ENCODE measurements at places on chromosomes 1 and 21.

- no peak for DNase-seq
These were observed 44.1 kb downstream of the ALPL start for GRCh38 chr1:21553116-21553926.

GRCh38 chr1:41583658-41584547, 99.4 kb upstream of the EDN2 start:
- DNase-seq = no peak

- no peak for DNase-seq
These were observed 149.5 kb upstream of the HP1BP3 start for GRCh38 chr1:20936621-20937020.

DNA sequence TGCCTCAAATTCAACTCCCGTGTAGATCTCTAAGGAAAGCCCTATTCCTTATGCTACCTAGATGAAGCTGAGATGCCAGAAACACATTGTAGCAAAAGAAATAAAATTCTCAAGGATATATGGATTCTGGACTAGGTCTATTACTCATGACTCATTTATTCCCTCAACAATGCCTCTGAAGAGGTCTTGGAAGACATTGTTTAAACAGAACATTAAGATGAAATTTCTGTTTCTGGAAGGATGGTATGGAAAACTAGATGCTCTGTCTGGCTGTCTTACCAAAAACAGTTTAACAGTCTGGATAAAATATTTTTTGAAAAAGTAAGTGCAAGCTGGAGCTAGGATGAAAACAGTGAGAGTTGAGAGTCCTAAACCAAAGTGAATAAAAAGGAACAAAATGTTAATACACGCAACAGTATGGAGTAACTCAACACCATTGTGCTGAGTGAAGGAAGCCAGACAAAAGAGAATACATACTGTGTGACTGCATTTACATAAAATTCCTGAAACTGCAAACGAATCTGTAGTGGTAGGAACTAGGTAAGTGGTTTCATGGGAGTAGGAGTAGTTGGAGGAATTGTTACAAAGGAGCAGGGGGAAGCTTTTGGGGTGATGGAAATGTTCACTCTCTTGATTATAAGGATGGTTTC, 59.3 kb upstream of the GNG12 start:
- DNase-seq = no peak

DNA sequence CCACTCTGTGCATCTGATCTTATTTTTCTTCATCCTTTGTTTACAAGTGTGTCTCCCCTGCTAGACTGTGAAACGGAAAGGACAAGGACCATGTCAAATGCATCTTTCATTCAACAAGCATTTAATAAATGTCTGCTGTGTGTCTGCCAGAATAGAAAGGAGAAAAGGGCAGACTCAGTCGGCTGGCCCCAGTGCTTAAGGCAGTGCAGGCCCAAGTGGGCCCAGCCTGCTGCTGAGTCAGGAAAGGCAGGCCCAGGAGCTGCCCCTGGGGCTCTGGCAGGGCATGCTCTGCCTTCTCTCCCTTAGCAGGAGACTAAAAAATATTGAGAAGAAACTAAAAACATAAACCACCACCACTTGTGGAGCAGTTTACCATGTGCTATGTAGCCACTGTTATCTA, 38.1 kb downstream of the PLEKHA6 start:
- no peak for DNase-seq

DNA sequence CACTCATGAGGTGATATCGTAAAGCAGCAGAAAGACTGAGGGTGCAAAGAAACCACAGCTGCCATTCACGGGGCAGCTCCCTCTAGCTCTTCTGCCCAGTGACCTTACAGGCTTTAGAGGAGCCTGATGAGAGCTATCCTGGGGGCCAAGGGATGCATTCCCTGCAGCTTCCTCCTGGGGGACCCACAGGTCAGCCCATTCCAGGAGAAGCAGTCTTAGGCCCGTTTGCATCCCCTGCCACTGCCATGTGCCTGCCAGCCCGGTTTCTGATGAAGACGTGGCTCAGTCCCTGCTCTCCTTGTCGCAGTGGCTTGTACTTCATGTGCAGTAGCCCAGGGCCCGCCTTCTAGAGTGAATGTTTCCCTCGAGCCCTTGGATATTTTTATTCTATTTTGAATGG, 22.8 kb downstream of the ATP5PO start:
- no peak for DNase-seq

- DNase-seq = peak; percentile 87
These were observed 184.6 kb upstream of the JUN start for GRCh38 chr1:58968360-58968952.

GRCh38 chr1:156082309-156083091, at the start of gene MEX3A:
TSS of gene MEX3A (minus strand) at chr1:156082465. CDS start at chr1:156081998, 467 bp downstream.
- DNase-seq = peak; percentile 83

- DNase-seq = no peak
These were observed 117.0 kb downstream of the GLUL start for GRCh38 chr1:182274618-182275017.

DNA sequence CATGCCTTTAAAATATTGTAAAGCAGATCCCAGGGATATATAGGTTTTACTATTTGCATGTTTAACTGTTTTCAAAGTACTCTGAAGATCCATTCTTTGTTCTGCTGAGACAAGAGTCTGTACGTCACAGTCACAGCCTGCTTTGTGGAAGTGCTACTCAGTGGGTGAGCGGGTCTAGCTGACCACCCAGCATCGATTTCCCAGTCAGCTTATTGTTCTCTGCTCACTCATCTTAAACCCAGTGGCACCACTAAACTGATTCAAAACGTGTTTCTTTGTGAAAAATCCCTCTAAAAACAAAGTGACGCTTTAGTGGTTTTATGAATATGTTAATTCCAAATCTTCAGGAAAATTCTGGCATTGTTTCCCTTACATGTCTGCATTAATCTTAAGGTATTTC, 12.4 kb downstream of the PLPP3 start:
- DNase-seq = no peak

GRCh38 chr1:201675143-201675542, 136.2 kb downstream of the NAV1 start:
- DNase-seq = no peak

DNA sequence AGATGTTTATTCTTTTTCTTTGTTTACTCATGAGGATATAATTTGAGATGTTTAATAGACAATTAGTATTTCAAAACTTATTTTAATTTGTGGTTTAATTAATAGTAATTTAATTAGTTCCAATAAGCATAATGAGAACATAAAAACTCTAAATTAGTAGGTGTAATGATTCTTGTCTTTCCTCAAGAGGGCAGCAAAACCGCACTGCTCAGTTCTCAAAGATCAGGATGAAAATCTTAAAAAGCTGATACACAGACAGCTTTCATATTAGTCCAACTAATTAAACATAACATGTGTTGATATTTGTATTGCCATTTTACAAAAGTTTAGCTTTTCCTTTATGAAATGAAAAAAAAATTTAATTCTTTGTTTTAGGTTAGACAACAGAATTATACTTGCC, 106.7 kb upstream of the C21orf91 start:
- DNase-seq = no peak

DNA sequence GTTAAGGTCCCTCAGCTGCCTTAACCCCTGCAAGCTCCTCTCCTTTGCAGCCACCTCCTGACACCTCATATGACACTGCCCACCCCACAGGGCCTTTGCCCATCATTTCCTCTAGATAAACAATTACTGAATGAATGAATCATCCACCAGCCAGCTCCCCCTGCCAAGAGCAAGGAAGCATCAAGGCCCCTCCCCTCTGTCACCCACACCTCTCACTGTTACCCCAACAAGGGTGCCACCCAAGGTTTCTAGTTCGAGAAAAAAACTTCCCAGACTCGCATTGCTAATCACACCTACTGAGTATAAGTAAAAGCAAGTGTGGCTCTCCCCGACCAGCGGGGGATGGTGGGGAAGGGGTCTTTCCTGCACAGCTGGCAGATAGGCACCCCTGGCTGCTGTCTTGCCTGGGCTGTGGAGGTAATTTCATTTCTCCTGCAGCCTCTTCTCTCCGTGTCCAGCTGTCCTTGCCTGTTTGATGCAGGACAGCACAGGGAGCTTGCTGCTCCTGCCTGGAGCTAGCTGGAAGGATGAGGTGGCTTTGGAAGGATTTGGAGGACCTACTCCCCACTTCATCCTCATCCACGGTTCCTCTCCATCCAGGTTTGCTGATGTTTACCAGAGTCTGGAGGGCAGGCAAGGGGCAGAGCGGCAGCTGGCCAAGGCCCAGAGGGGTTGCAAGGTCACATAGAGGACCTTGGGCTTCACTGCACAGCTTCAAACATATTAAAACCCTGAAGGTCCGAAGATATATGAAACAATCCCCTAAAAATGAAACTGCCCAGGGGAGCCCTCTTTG, 33.1 kb upstream of the LBR start:
- DNase-seq = no peak

- no peak for DNase-seq
These were observed 69.2 kb downstream of the SH3GLB1 start for GRCh38 chr1:86773341-86774288.

DNA sequence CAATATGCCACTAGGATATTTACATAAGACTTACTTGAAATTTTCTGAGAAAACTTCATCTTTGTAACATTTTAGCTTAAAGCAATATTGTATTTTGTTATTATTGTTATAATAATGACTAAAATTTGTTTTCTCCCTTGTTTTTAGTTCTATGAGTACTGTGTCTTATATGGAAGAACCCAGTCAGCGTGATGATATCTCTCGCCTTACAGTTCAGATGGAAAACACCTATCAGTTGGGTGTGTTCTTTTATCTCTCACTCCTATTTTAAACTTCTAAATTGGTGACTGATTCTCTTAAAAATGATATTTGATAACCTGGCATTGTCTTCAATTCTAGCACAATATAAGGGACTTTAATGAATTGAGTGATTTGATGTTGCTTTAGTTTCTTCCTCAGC, 18.0 kb downstream of the DYNLT5 start:
- no peak for DNase-seq

- no peak for DNase-seq
These were observed 90.1 kb downstream of the TENT5C start for GRCh38 chr1:117695796-117696490.

GRCh38 chr1:185894791-185895190, 160.6 kb downstream of the HMCN1 start:
- no peak for DNase-seq

DNA sequence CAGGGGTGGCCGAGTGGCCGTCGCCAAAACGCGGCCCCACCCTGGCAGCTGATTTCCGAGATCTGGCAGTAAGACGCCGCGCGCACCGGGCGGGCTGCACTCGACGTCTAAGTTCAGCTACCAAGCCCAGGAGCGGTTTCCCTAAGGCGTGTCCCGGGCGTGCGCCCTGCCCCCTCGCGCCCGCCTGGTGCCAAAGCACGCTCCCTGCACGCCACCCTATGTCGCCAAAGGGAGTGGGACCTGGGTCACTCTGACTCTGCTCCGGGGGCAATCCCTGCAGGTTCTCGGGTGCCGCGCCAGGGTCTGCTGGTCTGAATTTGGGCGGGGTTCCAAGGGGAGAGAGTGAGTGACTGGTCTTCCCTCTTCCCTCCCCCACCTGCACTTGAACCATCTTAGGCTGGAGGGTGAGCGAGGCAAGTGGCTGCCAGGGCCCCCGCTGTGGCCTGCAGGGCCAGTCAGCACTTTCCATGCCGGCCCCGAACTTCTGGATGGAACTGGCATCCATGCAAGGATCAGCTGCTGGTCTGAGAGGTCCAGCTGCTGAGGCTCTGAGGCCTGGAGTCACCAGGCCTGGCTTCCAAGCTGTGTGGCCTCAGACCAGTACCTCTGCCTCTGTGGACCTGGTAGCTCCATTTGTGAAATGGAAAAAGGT, at the start of gene LRRC38:
LRRC38 (minus strand) TSS at position 109 of the 652 bp plus-strand sequence. CDS start 410 bp downstream, outside the sequence.
- DNase-seq = no peak

DNA sequence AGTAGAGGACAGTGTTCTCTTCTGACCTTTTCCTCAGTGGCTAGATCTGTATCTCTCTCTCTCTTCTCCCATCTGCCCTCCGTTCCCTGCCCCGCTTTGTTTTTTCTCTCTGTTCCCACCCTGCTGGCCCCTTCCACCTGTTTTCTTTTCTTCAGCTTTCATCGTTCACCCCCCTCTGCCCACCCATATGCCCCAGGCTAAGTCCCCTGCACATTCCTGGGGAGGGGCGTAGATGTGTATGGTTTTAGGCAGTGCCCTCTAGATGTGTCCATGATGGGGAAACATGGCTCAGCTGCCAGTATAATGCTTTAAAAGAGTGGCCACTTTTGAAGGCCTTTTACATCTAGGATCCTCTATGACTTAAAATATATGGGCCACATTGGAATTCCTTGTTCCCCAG, 13.6 kb downstream of the S100A11 start:
- DNase-seq = no peak

DNA sequence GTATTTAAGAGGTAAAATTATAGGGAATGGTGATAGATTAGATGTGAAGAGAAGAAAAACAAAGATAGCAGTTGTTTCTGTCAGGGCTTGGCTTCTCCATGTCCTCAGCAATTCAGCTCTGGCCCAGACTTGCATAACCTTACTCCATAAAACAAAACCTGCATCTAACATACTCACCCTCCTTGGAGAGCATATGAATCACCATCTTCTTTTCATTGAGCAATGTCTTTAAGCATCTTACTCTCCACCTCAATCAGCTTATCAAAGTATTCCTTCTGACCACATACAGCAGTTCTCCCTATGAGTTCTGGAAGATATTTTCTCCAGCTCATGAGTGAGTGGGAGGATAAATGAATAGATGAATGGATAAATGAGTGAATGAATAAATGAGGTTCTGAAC, 49.0 kb downstream of the RAB3B start:
- no peak for DNase-seq

- no peak for DNase-seq
These were observed 6.6 kb upstream of the AK4 start for GRCh38 chr1:65141394-65141793.

DNA sequence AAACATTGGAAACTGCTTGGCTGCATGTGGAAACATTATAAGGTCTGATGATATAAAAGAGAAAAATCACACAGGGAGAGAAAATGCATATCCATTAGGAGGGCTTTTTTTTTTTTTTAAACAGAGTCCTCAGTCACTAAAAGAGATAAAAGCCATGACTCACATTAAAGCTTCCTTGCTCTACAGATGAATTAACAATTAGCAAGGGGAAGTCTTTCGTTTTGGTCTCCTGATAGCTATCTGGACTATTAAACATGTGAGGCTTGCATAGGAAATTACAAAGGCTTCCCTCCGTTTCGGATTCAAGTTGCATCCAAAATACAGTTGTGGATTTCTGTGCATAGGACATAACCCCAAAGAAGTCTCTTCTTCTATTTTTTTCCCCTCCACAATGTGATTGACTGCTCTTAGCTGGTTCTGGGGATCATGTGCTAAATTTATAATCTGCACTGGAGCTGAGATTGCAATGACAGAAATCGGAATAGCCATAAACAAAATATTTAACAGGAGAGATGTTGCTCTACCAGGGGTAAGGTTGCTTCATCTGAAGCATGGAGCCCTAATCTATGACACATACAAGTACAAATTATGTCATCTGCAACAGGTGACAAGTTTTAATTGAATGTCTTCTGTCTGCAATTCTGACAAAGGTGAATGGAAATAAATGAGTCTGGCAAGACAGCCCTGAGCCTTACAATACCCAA, 146.8 kb downstream of the ESRRG start:
- DNase-seq = no peak

DNA sequence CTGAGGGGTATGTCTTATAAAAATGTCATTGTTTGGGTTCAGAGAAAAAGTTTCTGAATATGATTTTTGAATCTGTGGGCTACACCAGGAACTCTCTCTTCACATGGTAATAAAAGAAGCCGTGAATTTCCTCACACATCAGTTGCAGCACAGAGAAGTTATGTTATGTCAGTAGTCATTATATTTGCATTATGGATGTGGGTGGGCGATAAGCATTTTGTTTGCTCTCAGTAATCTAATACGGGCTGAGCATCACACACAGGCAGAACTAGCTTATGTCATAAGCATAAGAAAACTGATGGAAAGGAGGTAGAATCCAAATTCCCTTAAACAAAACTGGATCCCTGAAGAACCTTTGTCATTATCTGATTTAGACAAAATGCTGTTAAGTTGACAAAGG, 70.8 kb downstream of the PRDM2 start:
- no peak for DNase-seq

Measured in left lobe of liver (tissue), 2 donors.